Stomach (tissue), 19 donors: ENCODE measurements at places on chromosomes 2 and 18. TPM values are rescaled to one million over a fixed set of nuclear protein-coding genes. Genes with fewer than 3 reads are reported as not detected.

DNA sequence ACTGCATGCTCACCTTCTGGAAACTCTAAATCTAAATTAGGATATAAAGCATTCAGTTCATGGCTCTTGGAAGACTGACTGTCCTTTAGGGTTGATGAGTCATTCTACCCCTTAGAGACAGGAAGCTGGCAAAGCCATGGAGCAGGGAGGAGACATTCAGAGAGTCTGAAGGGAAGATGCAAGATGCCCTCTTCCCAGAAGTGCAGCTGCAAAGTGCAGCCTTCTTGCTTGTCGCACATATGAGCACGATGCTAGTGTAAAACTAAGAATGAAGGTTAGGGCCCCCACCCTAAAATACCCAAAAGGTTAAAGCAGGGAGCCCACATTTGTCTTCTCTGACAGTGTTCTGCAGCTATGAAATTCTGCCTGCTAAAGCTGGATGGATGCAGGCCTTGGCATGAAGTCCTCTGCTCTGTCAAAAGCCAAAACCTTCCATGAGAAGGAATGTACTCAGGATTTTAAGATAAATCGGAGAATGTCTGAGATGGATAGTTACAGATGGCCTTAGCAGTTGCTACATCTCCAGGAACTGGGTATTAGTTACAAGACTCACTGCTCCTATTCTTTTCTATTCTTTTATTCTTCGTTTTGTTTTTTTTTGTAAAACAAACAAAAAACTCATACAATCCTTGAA, 89.7 kb downstream of the POLE4 start:
- no peaks in the 10 kb centered on the region for H3K36me3 ChIP-seq
- no peak for DNase-seq
- H3K27me3 ChIP-seq, result no peaks in the 10 kb centered on the region
- H3K27ac ChIP-seq, result no peak overlapping the region
- no peaks in the 10 kb centered on the region for H3K4me1 ChIP-seq

The CYP27C1 gene
- total RNA-seq, result 3.5 TPM

GRCh38 chr2:232955856-232956255, 57.2 kb downstream of the NGEF start:
- no peak overlapping the region for H3K27ac ChIP-seq
- H3K4me3 ChIP-seq, result no peak overlapping the region
- no peak for DNase-seq
- no peaks in the 10 kb centered on the region for H3K36me3 ChIP-seq
- no peaks in the 10 kb centered on the region for H3K27me3 ChIP-seq

The IL37 gene
- total RNA-seq, result not detected

GRCh38 chr2:8576525-8577167, 105.2 kb upstream of the ID2 start:
- H3K36me3 ChIP-seq, result no peaks in the 10 kb centered on the region
- no peak overlapping the region for H3K27ac ChIP-seq
- H3K4me1 ChIP-seq, result peaks cover 11% of the 10 kb centered on the region
- DNase-seq, result peak; percentile 58

DNA sequence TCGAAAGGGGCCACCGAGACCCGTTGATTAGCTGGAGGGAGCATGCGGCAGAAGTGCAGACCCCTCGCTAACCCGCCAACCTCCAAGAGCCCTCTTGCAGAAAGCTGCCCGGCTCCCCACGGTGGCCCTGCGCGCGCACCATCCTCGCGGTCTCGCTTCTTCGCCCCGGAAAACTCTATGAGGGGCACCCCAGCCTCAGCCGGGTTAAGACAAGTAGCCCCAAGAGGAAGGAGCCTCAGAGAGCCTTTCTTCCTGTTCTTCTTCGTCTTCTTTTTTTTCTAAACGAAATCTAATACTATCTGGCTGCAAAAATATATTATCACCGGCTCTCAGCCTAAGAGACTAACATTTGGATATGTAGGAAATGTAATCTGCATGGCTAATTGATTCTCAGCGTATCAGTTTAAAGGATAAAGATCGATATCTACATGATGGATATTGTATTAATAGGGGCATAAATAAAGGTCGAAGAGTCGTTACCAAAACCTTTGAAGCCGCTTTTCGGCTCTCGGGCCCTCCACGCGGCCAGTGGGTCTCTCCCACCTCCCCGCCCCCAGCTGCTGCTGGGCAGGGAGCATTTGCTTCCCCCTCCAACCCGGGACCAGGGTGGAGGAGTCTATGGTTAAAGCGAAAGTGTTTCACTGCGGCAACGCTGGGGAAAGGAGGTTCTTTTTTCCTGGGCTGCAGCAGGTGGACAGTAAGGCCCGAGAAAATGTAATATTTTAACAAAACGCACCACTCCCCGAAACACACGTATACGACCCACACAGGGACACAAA, 6.1 kb upstream of the PAX3 start:
- peaks cover 52% of the 10 kb centered on the region for H3K4me1 ChIP-seq
- no peak for DNase-seq
- H3K27me3 ChIP-seq, result peaks cover 44% of the 10 kb centered on the region
- no peak overlapping the region for H3K27ac ChIP-seq
- H3K36me3 ChIP-seq, result no peaks in the 10 kb centered on the region

DNA sequence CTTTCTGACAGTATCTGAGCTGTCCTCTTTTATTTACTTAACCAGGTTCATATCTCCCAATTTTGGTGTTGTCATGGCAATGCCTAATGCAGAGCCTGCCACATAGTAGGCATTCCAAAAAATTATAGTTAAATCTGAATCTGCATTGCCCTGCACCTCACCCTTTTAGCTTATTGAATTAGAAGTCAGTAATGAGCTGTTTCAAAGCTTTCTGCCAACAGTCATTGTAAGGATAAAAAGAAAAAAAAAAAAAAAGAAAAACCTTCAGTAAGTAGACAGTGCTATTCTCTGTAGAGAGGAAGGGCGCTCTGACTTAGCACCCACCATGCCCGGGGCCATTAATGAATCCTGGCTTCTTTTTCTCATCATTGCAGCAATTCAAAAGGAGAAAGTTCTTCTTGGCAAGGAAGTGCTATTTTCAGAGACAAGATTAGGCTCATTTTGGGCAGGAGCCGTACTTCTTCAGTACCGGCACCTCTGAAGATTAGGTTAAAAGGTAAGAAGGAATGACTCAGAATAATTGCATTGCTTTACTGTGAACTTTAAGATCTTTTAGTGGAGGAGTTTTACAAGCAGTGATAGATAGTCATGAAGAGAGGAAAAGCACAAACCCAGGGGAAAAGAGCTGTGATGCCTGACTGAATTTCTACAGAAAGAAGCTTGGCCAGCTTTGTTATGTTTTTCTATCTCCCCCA, 2041.2 kb upstream of the PIK3C3 start:
- H3K4me3 ChIP-seq, result no peak overlapping the region
- no peaks in the 10 kb centered on the region for H3K36me3 ChIP-seq
- no peaks in the 10 kb centered on the region for H3K27me3 ChIP-seq
- no peaks in the 10 kb centered on the region for H3K4me1 ChIP-seq
